Liver (tissue), 10 donors: ENCODE measurements at places on chromosomes 13 and 19.

DNA sequence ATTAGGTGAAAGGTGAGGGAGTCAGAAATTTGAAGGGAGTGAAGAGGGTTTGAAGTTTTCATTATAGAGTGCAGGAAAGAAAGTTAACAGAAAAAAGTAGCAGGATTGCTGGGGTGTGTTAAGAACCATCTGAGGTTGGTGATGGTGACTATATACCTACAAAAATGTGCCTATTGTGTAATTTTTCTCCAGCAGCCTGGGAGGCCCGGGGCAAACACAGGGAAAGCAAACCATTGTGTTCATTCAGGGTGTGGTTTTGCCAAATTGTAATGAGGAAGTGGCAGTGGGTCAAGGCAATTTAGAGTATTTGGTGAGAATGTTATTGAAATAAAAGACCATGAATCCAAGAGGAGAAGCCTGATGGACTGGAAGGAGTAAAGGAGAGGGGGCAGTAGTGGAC, 8.2 kb upstream of the SUCLA2 start:
- H3K36me3 ChIP-seq, result peaks cover 3% of the 10 kb centered on the region
- no peaks in the 10 kb centered on the region for H3K4me1 ChIP-seq
- DNase-seq, result no peak
- H3K27ac ChIP-seq, result no peak overlapping the region

- no peaks in the 10 kb centered on the region for H3K27me3 ChIP-seq
- no peak for DNase-seq
- H3K27ac ChIP-seq, result no peak overlapping the region
- peaks cover 4% of the 10 kb centered on the region for H3K4me1 ChIP-seq
These were observed 6.0 kb downstream of the RDH8 start for GRCh38 chr19:10019246-10019645.

DNA sequence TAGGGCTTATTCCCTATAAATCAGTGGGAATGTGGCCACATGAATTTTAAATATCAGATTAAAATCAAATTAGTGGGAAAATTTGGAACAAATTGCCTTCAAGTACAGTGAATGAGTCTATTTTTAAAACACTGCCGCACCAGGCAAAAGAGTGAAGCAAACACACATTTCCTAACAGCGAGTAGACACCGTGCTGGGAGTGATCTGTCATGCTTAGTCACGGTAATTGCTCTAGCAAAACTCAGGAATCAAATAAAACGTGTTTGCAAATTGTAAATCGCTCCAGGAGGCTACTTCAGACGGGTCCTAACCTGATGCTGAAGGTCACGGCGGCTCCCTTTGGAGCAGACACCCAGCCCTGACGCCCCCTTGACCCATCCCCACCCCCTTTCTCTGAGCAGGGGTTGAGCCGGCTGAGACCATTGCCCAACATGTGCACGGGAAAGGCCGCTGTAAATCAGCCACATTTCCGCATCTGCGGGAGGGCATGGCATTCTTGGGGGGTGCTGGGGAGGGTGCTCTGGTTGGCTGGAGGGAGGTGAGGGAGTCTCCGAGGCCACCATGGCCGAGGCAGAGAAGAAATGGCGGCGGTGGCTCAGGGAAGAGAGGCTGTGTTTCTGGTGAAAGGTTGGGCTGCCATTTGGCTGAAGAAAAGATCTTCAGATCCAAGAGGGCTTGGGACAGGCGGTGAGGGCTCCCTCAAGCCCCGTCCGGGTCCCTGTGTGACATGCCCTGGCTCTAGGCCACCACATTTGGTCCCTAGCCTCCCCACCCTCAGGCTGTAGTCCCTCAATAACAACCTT, 8.9 kb downstream of the CEBPA start:
- no peak for DNase-seq
- H3K27me3 ChIP-seq, result no peaks in the 10 kb centered on the region
- peaks cover 17% of the 10 kb centered on the region for H3K4me1 ChIP-seq
- peak overlapping the region; percentile 12 for H3K4me3 ChIP-seq
- peak overlapping the region; percentile 97 for H3K27ac ChIP-seq
- no peaks in the 10 kb centered on the region for H3K36me3 ChIP-seq

- DNase-seq, result no peak
- peak overlapping the region; percentile 38 for H3K27ac ChIP-seq
- no peaks in the 10 kb centered on the region for H3K4me1 ChIP-seq
These were observed 16.2 kb upstream of the MED4 start for GRCh38 chr13:48110931-48111721.

DNA sequence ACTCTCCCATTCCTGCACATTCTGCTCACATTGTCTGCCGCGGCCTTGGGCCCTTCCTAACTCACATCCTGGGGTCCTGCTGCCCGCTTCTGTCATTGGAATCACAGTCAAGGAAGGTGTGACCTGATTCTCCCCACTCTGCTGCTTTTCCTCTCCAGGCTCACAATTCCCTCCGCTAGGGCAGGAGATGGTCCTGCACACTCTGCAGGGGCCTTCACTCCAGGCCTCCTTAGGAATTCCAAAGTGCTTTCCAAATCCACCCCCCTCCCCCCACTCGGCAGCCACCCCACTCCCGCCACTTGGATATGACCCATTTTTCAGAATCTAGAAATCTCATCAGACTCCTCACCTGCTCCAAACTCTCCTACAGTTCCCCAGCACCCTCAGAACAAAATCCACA, 3.1 kb upstream of the SLC5A5 start:
- H3K4me3 ChIP-seq, result no peak overlapping the region
- no peaks in the 10 kb centered on the region for H3K4me1 ChIP-seq
- DNase-seq, result no peak
- H3K36me3 ChIP-seq, result peaks cover 9% of the 10 kb centered on the region
- H3K27ac ChIP-seq, result no peak overlapping the region
- peaks cover 5% of the 10 kb centered on the region for H3K27me3 ChIP-seq

DNA sequence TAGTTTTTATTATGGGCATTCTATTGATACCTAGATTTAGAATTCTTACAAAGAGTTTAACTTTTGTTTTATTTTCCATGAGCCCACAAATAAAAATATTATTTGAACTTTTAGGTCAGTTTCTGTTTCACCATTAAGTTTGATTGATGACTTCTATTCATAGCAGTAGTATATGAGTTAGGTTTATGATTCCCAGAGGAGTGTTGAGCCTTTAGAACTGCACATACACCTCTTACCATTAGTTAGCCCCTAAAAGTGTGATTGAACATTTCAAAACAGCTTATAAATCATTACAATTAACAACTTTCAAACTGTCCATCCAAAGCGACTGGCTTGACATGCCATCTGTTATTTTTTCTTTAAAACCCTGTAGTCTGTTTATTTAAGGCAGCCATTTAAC, 19.0 kb upstream of the PCDH17 start:
- H3K27me3 ChIP-seq, result no peaks in the 10 kb centered on the region
- no peaks in the 10 kb centered on the region for H3K4me1 ChIP-seq
- no peak overlapping the region for H3K27ac ChIP-seq
- H3K36me3 ChIP-seq, result no peaks in the 10 kb centered on the region
- H3K4me3 ChIP-seq, result no peak overlapping the region

GRCh38 chr19:6772028-6772865, at the start of gene VAV1:
VAV1 (plus strand) TSS chr19:6772708; CDS start chr19:6772808, 100 bp downstream.
- H3K27ac ChIP-seq, result peak within 1 kb of the TSS; percentile 72
- peaks cover 9% of the 10 kb centered on the region for H3K4me1 ChIP-seq
- peak within 1 kb of the TSS; percentile 31 for H3K4me3 ChIP-seq
- no peak for DNase-seq
- no peaks in the 10 kb centered on the region for H3K36me3 ChIP-seq
- H3K27me3 ChIP-seq, result no peaks in the 10 kb centered on the region

DNA sequence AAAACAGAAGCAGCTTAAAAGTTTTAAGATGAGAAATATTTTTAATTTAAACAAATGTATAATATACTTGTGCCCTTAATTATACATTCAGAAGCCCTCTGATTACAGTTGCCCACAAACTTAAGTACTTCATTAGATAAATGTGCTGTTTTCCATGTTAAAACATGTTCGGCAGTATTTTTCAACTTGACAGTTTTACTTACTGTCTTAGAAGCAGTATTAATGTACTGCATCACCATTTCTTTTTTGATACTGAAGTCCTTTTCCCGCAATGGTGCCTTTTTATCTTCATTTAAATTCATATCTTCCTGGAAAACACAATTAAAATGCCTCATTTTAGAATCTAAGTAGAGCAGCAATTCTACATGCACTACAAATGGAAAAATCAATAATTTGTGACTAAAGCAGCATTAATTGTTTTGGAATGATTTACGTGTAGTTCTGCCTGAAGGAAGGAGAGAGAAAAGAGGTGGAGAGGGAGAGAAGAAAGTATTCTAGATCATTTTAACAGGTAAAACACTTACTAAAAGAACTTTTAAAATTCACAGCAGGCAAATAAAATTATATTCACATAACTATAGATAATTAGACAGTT, 70.2 kb downstream of the DIAPH3 start:
- no peaks in the 10 kb centered on the region for H3K36me3 ChIP-seq
- no peaks in the 10 kb centered on the region for H3K4me1 ChIP-seq
- no peak overlapping the region for H3K4me3 ChIP-seq
- no peaks in the 10 kb centered on the region for H3K27me3 ChIP-seq

- peak; percentile 91 for DNase-seq
- peak overlapping the region; percentile 63 for H3K4me3 ChIP-seq
- H3K36me3 ChIP-seq, result no peaks in the 10 kb centered on the region
These were observed 436 bp upstream of the BBC3 start for GRCh38 chr19:47231215-47232054.

- DNase-seq, result no peak
- H3K4me3 ChIP-seq, result no peak overlapping the region
- peaks cover 3% of the 10 kb centered on the region for H3K27me3 ChIP-seq
- H3K36me3 ChIP-seq, result no peaks in the 10 kb centered on the region
- H3K4me1 ChIP-seq, result no peaks in the 10 kb centered on the region
These were observed 1185.4 kb downstream of the DIAPH3 start for GRCh38 chr13:58978331-58978730.

- no peaks in the 10 kb centered on the region for H3K36me3 ChIP-seq
- no peak overlapping the region for H3K4me3 ChIP-seq
- H3K27me3 ChIP-seq, result no peaks in the 10 kb centered on the region
These were observed 10.1 kb upstream of the TPRX2 start for GRCh38 chr19:47848823-47849473.

- no peaks in the 10 kb centered on the region for H3K4me1 ChIP-seq
- H3K4me3 ChIP-seq, result no peak overlapping the region
- no peak overlapping the region for H3K27ac ChIP-seq
- peaks cover 14% of the 10 kb centered on the region for H3K36me3 ChIP-seq
- no peaks in the 10 kb centered on the region for H3K27me3 ChIP-seq
These were observed 12.9 kb downstream of the CFD start for GRCh38 chr19:872266-872951.

- no peak overlapping the region for H3K4me3 ChIP-seq
- no peaks in the 10 kb centered on the region for H3K36me3 ChIP-seq
- DNase-seq, result peak; percentile 59
- H3K27ac ChIP-seq, result no peak overlapping the region
These were observed 3.1 kb upstream of the SPIB start for GRCh38 chr19:50415661-50416033.

- DNase-seq, result peak; percentile 51
- no peak overlapping the region for H3K27ac ChIP-seq
- no peaks in the 10 kb centered on the region for H3K36me3 ChIP-seq
- peaks cover 3% of the 10 kb centered on the region for H3K4me1 ChIP-seq
These were observed 8.2 kb downstream of the SMIM24 start for GRCh38 chr19:3471954-3472655.

GRCh38 chr19:11446271-11446651, 10.8 kb downstream of the PRKCSH start:
- no peaks in the 10 kb centered on the region for H3K4me1 ChIP-seq
- peaks cover 58% of the 10 kb centered on the region for H3K36me3 ChIP-seq
- H3K4me3 ChIP-seq, result no peak overlapping the region
- DNase-seq, result no peak
- H3K27me3 ChIP-seq, result no peaks in the 10 kb centered on the region

GRCh38 chr19:41311072-41311471, 1.1 kb downstream of the CCDC97 start:
- H3K27ac ChIP-seq, result no peak overlapping the region
- peaks cover 2% of the 10 kb centered on the region for H3K36me3 ChIP-seq
- H3K27me3 ChIP-seq, result no peaks in the 10 kb centered on the region

DNA sequence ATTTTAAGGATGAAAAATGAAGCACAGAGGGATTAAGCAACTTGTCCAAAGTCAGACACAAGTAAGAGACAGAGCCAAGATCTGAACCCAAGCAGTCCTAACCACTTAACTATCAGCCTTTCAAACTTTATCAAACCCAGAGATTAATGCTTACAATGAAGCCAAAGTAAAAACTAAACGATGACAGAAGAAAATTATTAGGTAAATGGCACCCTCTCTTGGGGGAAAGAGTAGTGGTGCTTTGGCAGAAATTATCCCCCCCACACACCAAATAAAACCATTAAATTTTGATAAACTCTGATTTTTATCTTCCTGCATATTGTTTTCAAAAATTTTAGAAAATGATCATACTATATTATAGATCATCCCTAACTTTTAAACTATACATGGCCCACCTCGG, 329.2 kb downstream of the SLC7A1 start:
- DNase-seq, result no peak
- no peaks in the 10 kb centered on the region for H3K27me3 ChIP-seq
- H3K4me3 ChIP-seq, result no peak overlapping the region
- H3K27ac ChIP-seq, result no peak overlapping the region
- H3K36me3 ChIP-seq, result no peaks in the 10 kb centered on the region
- H3K4me1 ChIP-seq, result no peaks in the 10 kb centered on the region

DNA sequence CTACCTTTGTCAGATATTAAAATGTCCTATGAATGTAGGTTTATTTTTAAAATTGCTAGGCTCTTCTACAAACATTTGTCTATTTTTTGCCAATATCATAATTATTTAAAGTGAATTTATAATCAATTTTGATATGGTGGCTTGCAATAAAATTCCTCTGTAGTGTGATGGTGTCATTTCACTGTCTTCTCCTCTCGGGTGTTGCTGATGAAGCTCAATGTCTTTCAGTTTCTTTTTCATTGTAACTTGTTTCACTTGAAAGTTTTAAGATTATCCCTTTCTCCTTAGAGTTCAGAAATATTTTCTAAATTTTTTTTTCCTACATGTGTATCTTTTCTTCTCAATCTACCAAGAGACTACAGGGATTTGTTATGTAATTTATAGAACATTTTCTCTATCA, 267.1 kb upstream of the EDNRB start:
- no peaks in the 10 kb centered on the region for H3K27me3 ChIP-seq
- no peaks in the 10 kb centered on the region for H3K36me3 ChIP-seq
- no peak for DNase-seq
- no peaks in the 10 kb centered on the region for H3K4me1 ChIP-seq
- H3K27ac ChIP-seq, result no peak overlapping the region

DNA sequence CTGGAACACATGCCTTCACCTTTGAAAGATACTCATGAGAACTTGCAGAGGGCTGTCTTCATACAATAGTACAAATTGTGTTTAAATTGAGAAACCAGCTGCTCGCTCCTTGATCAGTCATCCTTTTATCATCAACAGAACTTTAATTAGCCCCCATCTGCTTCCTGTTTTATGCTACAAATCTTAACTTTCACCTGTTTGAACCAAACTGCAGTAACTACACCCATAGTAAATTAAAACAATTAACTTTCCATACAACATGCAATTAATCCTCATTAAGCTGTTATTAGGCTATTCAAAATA, 85.2 kb downstream of the FOXO1 start:
- no peak overlapping the region for H3K27ac ChIP-seq
- no peaks in the 10 kb centered on the region for H3K27me3 ChIP-seq
- H3K4me1 ChIP-seq, result peaks cover 10% of the 10 kb centered on the region
- no peak overlapping the region for H3K4me3 ChIP-seq

DNA sequence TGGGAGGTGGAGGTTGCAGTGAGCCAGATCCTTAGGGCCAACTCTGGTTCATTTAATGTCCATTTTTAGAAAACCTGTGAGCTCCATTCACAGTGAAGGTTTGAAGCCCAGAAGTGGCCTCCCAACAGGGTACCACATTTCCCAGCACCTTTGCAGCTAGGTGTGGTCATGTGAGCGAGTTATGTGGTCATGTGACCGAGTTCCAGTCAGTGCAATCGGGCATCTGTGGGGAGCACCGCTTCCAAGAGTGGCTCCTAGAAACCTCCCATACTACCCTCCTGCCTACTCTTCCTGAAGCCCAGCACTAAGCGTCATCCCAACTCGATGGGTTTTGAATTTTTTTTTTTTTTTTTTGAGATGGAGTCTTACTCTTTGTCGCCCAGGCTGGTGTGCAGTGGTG, 663 bp upstream of the PLA2G4C start:
- peak overlapping the region; percentile 95 for H3K27ac ChIP-seq
- no peaks in the 10 kb centered on the region for H3K27me3 ChIP-seq
- DNase-seq, result no peak
- peaks cover 2% of the 10 kb centered on the region for H3K36me3 ChIP-seq
